Dermis microvascular lymphatic vessel endothelial cell (primary cell): ENCODE measurements at places on chromosomes 7 and 10.

GRCh38 chr10:71743089-71743838 is 23.7 kb upstream of the C10orf105 start:
- no peak for DNase-seq

DNA sequence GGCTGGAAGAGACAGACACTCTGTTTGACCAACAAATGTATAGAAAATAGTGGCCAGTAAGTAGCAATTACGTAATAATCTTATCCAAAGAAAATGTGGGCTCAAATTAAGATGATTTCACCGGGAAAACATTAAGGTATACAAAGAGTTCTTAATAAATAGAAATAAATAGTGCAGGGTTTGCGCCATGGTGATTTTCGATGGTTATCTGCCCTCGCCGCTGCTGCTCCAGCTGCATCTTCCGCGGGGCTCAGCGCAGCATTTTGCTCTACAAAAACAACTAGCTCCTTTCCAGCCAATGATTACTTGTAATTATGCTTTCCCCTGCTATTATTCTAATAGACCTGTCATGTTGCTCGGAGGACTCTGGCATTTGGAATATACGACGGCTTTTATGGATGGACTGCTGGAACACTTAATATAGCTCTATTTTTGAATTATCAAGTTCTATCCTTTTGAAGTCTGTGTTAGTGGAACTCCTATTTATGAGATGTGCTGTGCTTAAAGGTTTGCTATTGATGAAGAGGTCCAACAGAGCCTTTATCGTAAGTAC is 103.8 kb downstream of the BUB3 start:
- no peak for DNase-seq

GRCh38 chr7:16044645-16045044 is 358.2 kb upstream of the MEOX2 start:
- DNase-seq = no peak

DNA sequence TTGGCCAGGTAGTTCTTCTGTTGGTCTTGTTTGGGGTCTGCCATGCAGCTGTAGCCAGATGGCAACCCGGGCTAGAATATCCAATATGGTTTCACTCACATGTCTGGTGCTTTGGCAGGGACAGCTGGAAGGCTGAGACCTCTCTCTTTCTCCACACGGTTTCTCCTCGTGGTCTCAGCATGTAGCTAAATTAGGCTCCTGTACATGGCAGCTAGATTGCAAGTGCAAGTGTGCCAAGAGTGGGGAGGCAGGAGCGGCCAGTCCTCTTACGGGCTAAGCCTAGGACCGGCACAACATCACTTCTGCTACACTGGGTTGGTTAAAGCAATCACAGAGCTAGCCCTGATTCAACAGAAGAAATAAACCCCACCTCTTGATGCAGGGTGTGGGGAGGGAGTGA is 9.3 kb upstream of the PDE1C start:
- DNase-seq = no peak

DNA sequence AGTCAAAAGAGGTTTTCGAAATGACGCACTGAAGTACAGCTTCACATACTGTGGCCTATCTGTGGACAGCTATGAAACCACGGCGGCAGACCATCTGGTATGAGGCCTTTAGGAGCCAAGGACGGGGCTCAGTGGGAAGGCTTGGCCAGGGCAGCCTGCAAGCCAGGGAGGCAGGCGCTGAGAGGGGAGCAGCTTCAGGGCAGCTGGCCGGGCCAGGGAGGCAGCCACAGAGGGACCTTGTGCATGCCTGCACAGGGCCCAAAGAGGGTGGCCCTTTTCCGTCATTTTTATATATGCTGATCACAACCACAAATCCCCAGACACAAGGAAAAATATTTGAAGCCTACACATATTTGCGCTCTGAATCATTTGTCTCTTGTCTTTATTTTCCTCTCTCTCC is 13.5 kb downstream of the CALD1 start:
- DNase-seq = no peak

GRCh38 chr7:11355399-11356005 is 381.8 kb downstream of the PHF14 start:
- DNase-seq = no peak

GRCh38 chr7:106864298-106865081 is 592 bp upstream of the PIK3CG start:
- no peak for DNase-seq

- no peak for DNase-seq
Measured at GRCh38 chr10:71064413-71065118, 147.8 kb upstream of the UNC5B start.

- no peak for DNase-seq
Measured at GRCh38 chr10:73731588-73732375, 12.4 kb upstream of the SEC24C start.
